HuH-7 (cell line): ENCODE measurements at places on chromosomes 4 and X.

GRCh38 chrX:129842510-129843208, 1.0 kb downstream of the ZDHHC9 start:
- peak; percentile 28 for DNase-seq

DNA sequence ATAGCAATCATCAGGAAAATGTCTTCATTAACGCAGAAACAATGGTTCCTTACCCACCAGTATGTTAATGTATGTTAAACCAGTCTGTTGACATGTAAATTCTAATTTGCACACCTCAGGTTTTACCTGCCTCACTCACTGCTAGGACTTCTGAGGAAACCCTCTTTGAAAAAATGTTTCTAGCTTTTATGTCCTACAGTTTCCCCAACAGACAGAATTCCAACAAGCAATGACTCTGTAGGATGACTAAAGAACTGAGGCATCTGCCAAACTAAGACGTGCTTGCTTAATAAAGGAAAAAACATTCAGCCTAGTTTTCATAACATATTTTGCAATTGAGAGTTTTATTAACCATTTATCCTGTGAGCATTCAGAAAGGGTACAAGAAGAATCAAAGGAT, 20.6 kb upstream of the SOX3 start:
- no peak for DNase-seq

DNA sequence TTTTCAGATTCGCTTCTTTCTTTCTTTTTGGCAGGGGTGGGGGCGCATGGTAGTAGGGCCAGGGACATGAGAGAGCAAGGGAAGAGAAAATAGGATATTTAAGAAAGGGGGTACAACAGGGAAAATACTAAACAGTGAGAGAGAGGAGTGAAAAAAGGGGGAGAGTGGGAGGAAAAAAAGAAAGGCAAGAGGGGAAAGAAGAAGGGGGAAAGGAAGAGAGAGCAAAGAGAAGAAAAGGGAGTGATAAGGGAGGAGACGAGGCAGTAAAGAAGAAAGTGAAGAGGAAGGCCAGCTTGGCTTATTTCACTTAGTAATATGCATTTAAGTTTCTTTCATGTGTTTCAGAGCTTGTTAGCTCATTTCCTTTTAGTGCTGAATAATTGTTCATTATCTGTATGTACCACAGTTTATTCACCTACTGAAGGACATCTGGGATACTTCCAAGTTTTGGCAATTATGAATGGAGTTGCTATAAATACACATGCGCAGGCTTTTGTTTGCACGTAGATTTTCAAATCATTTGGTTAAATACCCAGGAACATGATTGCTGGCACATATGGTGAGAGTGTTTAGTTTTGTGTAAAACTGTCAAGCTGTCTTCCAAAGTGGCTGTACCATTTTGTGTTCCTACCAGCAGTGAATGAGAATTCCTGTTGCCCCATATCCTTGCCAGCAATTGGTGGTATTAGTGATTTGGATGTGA, 37.3 kb downstream of the CASP6 start:
- DNase-seq: no peak

GRCh38 chr4:9762823-9763475, 18.5 kb upstream of the DRD5 start:
- peak; percentile 35 for DNase-seq

DNA sequence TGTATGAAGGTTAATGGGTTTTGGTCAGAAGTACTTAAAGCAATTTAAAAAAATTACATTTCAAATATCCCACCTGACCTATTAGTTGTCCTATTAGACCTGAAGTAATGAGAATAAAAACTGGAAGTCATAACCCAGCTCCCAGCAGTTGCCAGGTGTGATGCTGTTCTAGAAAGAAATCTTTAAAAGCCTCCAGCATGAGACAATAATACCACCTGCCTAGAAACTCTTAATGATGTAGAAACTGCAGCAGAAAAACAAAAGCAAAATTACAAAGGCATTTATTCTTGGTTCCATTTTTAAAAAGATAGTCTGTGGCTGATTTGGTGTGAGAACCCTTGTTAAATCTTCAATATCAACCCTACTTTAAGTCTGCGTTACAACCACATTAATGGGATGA, 1137.7 kb upstream of the TENM3 start:
- no peak for DNase-seq
